ENCODE measurements at places on chromosomes 2 and 18. TPM values are rescaled to one million over a fixed set of nuclear protein-coding genes. Genes with fewer than 3 reads are reported as not detected.

DNA sequence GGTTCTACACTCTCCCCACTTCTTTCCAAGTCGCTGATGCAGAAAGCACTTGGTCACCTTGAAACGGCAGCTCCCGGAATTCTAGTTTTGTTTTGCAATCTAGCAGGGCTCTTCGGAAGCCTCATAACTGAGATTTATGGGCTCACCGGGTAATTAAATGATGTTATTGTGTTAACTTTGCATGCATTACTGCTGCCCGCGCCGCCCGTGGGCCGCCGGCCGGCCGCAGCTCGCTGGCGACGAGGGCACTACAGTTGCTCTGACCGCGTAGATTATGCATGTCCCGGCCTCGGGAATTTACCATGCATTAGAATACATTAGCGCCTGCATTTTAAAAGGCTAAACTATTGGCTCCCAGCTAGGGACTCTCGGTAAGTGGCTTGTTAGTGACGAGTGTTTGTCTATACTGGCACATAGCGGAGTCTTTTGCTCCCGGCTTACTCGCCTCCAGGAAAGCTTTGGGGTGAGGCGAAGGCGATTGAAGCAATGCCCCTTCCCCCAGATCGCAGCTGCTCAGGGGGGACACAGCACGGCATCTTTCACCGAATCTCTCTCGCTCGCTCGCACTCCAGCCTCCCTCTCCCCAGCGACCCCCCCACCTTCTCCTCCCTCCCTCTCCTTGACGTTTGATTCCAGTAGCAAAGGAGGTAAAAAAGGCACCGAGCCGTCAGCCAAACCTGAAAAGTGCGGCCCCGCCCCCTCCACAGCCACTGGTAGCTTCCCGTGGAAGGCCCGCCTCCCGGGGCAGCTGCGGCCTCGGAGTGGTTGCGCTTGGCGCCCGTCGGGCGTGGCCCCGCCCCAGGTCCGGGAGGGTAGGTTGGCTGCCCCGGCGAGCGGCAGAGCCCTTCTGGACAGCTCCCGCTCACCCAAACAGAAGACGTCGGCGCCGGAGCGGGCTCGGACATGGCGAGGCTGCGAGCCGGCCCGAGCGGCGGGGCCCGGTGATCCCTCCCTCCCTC, at the start of gene ONECUT2:
TSS of gene ONECUT2 (plus strand) at position 839 of the 959 bp plus-strand sequence. CDS start 343 bp downstream, outside the sequence.
- H3K4me3 ChIP-seq: peak within 1 kb of the TSS; percentile 37
- peak; percentile 93 for DNase-seq
- H3K27ac ChIP-seq: no peak within 1 kb of the TSS
- peaks cover 8% of the 10 kb centered on the region for H3K4me1 ChIP-seq
- H3K27me3 ChIP-seq: peaks cover 94% of the 10 kb centered on the region
- H3K36me3 ChIP-seq: no peaks in the 10 kb centered on the region

GRCh38 chr18:79523736-79524180, 128.0 kb downstream of the NFATC1 start:
- H3K27me3 ChIP-seq: no peaks in the 10 kb centered on the region
- no peaks in the 10 kb centered on the region for H3K4me1 ChIP-seq
- H3K36me3 ChIP-seq: no peaks in the 10 kb centered on the region
- peak; percentile 55 for DNase-seq

DNA sequence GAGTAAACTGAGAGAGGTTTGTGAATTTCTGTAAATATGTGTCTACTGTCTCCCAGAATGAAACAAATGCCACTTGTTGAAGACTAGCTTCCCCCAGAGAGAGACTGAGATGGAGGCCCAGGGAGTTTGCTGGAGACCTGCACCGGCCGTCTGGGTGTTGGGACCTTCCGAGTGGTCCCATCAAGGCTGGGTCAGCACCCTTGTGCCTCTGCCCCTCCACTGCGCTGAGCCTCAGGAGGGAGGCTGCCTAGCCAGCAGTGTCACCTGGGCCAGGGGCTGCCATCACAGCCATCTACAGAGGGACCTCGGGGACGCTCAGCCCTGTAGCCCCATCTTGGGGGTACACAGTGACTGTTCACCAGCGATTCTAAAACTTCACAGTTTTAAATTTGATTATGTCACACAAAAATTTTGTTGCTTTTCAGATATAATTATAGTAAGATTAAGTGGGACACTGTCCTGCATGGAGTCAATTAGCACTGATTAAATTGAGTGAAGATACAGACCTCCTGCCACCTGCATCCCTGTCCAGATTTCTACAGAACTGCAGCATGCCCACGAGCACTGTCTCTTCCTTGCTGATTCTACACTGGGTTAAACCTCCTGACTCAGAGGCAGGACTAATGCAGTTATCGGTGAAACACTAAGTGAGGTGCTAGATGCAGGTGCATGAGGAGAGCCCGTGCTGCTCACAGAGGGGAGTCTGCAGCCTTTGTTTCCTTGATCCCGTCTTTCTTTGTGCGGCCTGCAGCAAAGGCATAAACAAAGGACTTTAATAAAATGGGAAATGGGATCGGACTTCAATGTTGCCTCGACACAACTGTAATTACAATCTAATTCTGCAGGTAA, 50.5 kb downstream of the TMEM18 start:
- DNase-seq: no peak
- H3K36me3 ChIP-seq: no peaks in the 10 kb centered on the region
- H3K4me1 ChIP-seq: no peaks in the 10 kb centered on the region
- H3K27me3 ChIP-seq: no peaks in the 10 kb centered on the region

GRCh38 chr2:11574176-11575046, 40.6 kb downstream of the GREB1 start:
- no peak overlapping the region for H3K4me3 ChIP-seq
- H3K27me3 ChIP-seq: no peaks in the 10 kb centered on the region
- H3K36me3 ChIP-seq: no peaks in the 10 kb centered on the region
- no peaks in the 10 kb centered on the region for H3K4me1 ChIP-seq
- H3K27ac ChIP-seq: no peak overlapping the region
- DNase-seq: no peak

The RAB6C gene
- not detected for total RNA-seq

The LANCL1 gene
- total RNA-seq: 24.5 TPM

The TSPYL6 gene
- total RNA-seq: not detected

The YIPF4 gene
- total RNA-seq: 11.7 TPM
